T-helper 1 cell (primary cell): ENCODE measurements at places on chromosomes 2 and 18.

- DNase-seq: no peak
Observed at GRCh38 chr18:35389095-35389618, 12.0 kb upstream of the ZNF396 start.

- peak; percentile 41 for DNase-seq
Observed at GRCh38 chr2:97995026-97995733, 568 bp downstream of the TMEM131 start.

DNA sequence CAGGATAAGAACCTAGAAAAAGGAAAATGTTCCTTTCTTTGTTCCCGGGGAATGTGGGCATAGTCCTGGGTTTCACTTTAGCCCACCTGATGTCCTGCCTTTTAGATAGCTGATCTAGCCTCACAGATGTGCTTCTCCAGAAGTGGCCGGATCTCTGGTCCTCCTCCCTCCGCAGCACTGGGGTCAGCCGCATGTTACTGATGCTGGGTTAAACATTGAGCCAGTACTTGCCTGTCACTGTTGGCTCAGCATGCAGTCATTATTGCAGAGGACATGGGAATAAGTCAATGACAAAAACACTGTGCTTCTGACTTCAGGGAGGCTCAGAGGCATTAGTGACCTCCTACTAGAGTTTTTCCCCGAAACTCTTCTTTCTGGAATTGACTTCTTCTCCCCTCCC is 27.6 kb downstream of the NCK2 start:
- no peak for DNase-seq

DNA sequence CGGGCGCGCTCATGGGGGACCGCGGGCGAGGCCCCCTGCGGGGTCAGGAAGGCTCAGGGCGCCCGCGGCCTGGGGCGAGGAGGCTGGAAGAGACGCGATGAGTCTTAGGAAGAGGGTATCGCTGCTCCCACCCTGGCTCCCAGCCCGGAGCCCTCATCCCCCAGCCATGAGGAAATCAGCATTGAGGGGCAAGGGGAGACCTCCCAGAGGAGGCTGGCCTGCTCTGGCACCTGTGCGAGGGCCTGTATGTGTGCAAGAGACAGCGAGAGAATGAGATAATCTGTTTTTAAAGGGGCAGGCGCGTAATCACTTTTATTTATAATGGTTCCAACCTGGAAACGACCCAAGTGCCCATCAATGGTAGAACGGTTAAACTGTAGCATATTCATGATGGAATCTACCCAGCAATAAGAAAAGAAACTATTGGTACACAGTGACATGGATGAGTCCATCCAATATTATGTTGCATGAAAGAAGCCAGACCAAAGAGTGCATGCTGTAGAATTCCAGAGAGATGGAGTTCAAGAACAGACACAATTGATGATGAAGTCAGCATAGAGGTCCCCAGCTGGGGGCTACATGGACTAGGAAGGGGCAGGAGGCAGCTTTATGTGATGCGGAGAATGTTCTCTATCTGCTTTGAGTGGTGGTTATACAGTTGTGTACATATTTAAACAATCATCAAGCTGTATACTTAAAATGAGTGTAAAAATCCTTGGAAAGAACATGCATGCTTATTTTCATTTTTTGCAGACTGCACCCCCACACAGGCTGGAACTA is 14.4 kb downstream of the FBXO41 start:
- DNase-seq: no peak

- DNase-seq: no peak
Observed at GRCh38 chr2:33304032-33304864, 172.2 kb upstream of the RASGRP3 start.

- no peak for DNase-seq
Observed at GRCh38 chr2:43724728-43725526, 48.7 kb upstream of the C1GALT1C1L start.

DNA sequence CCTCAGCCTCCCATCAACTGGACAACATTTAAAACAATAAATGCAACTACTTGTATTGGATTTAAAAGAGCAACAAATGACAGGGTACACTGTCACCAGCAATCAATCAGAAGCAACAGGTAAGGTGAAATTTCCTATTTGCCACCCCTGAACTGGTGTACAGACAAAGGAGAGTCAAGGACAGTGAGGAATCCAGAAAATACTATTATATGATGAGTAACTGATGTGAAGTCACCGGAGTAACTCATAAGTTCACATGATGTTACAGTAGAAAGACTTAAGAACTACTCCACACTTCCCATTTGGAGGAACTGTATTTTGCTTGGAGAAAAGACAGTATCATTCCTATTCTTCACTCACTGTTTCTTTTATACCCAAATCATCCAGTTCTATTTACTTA is 4.1 kb upstream of the STAT1 start:
- DNase-seq: no peak

GRCh38 chr2:8663997-8664396 is 17.9 kb upstream of the ID2 start:
- no peak for DNase-seq

DNA sequence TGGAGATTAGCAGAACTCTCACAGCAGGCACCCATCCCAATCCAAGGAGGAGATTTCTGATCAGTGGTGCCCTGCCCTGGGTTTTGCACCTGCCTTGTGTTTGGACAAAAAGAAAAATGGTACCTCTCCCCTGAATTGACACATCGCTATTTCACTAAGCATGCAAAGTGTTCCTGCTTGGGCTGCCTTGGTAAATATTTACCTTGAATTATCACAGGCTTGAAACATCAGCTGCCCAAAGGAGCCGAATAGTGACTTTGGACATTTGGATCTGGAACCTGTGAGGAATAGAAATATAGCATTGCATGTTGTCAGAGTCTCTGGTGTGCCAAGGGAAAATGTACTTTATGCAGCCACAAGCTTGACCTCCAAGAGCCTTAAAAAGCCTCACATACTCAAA is 926.4 kb upstream of the FANCL start:
- DNase-seq: no peak

GRCh38 chr2:218957671-218958070 is 1.8 kb upstream of the CDK5R2 start:
- no peak for DNase-seq

DNA sequence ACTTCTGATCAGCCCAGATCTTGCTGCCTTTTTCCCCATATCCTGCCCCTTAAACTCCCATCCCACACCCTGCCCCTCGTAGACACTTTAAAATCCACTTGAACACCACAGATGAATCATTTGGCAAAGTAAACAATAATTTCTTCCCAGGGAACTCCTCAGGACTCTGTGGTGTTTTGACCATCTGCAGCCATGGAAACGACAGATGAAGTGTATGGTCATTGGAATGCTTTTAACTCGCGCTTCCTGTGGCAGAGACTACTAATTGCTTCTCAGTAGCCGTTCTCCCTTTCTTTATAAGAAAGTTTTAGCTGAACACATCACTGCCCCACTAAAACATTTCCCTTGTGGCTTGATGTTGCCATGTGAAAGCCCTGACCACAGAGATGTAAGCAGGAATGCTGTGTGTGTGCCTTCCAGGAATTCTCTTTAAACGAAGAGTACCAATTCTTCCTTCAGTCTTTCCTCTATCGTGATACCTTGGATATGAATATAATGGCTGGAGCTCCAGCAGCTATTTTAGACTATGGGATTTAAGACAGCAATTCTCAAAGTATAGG is 92.7 kb upstream of the PARD3B start:
- DNase-seq: no peak

- DNase-seq: no peak
Observed at GRCh38 chr2:135676031-135676430, 65.6 kb upstream of the UBXN4 start.

- no peak for DNase-seq
Observed at GRCh38 chr2:15584767-15585469, 6.8 kb upstream of the DDX1 start.
